ENCODE measurements at places on chromosomes 4 and X.

- no peak for DNase-seq
These were observed 36.1 kb downstream of the EVC start for GRCh38 chr4:5746829-5747737.

GRCh38 chrX:103356130-103356798 lies at the start of gene TCEAL9:
Gene TCEAL9, plus strand, starts transcription at chrX:103356506. Its CDS starts 1,179 bp downstream, at chrX:103357685.
- no peak for DNase-seq

- no peak for DNase-seq
These were observed 67.0 kb upstream of the CXCL13 start for GRCh38 chr4:77538574-77539157.

DNA sequence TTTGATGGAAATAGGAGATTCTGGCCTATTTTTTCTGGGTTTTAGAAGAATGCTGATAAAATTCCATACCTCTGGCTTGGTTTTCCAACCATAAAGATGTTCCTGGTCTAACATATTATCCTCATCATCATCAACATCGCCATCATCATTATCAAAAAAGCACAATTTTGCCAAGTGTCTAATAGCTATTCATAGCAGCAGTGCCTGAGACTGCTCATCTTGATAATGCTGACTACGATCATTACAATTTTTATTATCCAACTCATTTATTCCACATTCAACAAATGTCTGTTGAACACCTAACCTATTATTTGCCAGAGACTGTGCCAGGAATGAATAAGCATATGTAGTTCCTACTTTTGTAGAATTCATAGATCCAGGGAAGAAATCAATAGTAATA lies 303.5 kb upstream of the GATB start:
- no peak for DNase-seq

GRCh38 chr4:21276046-21276445 lies 575.8 kb downstream of the PACRGL start:
- no peak for DNase-seq

DNA sequence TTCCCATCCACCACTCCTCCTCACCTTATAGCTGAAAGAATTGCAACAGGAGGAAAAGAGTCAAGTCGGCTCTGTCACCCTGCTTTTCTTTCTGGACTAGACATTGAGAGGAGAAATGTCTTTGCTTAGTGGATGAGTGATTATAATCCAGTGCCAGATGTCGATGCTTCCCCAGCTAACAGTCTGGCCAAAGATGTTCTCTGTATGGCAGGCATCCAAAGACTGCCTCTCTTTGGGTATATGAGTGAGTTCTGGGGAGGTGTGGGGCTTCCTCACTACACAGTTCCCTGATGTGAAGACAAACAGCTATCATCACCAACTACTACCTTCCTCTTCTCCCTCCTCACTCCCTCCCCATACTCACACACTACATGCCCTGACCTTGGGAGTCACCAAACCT lies 90.9 kb downstream of the COMMD8 start:
- DNase-seq, result no peak

GRCh38 chr4:163610648-163611047 lies 116.2 kb downstream of the TMA16 start:
- no peak for DNase-seq

- no peak for DNase-seq
These were observed 577 bp upstream of the YIPF7 start for GRCh38 chr4:44652002-44652401.

All from activated CD4-positive, CD25-positive, alpha-beta regulatory T cell treated with anti-CD3 and anti-CD28 coated beads, Interleukin-2, amount 50 U/mL, for 16 hours (primary cell).